Fibroblast of the aortic adventitia (primary cell): ENCODE measurements at places on chromosomes 2 and 18. TPM values are rescaled to one million over a fixed set of nuclear protein-coding genes. Genes with fewer than 3 reads are reported as not detected.

The STPG4 gene
- total RNA-seq: 0.09 TPM in 1 of 2 replicates, not detected in the other

The NPAS2 gene
- 5.4 and 24.3 TPM in 2 replicates for total RNA-seq

The MROH2A gene
- total RNA-seq: under 0.01 TPM in 1 of 2 replicates, not detected in the other

The DCAF17 gene
- 9.0 and 34.7 TPM in 2 replicates for total RNA-seq

The FBXO48 gene
- total RNA-seq: under 0.01 and 0.99 TPM in 2 replicates

The IL1R2 gene
- 0.57 and 0.81 TPM in 2 replicates for total RNA-seq

The RUFY4 gene
- not detected in 2 replicates for total RNA-seq

The ERMN gene
- 0.18 TPM in 1 of 2 replicates, not detected in the other for total RNA-seq

The KCNJ13 gene
- total RNA-seq: not detected in 2 replicates

The LYPD1 gene
- 0.74 and 25.2 TPM in 2 replicates for total RNA-seq

The GAREM2 gene
- 0.57 and 2.4 TPM in 2 replicates for total RNA-seq

The MPHOSPH10 gene
- total RNA-seq: 23.4 and 56.3 TPM in 2 replicates

The FAM110C gene
- not detected in 2 replicates for total RNA-seq

The PARD6G gene
- 0.54 and 2.5 TPM in 2 replicates for total RNA-seq

The TLX2 gene
- not detected in 2 replicates for total RNA-seq

The PRKAG3 gene
- 0.18 and 0.41 TPM in 2 replicates for total RNA-seq

The CAB39 gene
- total RNA-seq: 61.3 and 68.5 TPM in 2 replicates

The PLEK gene
- total RNA-seq: under 0.01 TPM in 1 of 2 replicates, not detected in the other

The HRH4 gene
- total RNA-seq: under 0.01 TPM in 1 of 2 replicates, not detected in the other

The COL5A2 gene
- total RNA-seq: 133 and 671 TPM in 2 replicates

The HOXD13 gene
- total RNA-seq: not detected in 2 replicates

The FAM237A gene
- not detected in 2 replicates for total RNA-seq

The SERPINB5 gene
- total RNA-seq: not detected in 2 replicates

The UGT1A4 gene
- not detected in 2 replicates for total RNA-seq

The CFAP221 gene
- total RNA-seq: not detected in 2 replicates

The ALPG gene
- total RNA-seq: not detected in 2 replicates

The ZSWIM2 gene
- total RNA-seq: 0.18 TPM in 1 of 2 replicates, not detected in the other

The CLEC4F gene
- total RNA-seq: not detected in 2 replicates

The LRRTM4 gene
- total RNA-seq: 0.18 and 1.5 TPM in 2 replicates

The FEV gene
- total RNA-seq: not detected in 2 replicates

The RAB27B gene
- total RNA-seq: 1.7 and 38.0 TPM in 2 replicates

The PAX8 gene
- 0.09 and 1.5 TPM in 2 replicates for total RNA-seq

The REG3A gene
- not detected in 2 replicates for total RNA-seq

The CD28 gene
- not detected in 2 replicates for total RNA-seq

The AQP12B gene
- total RNA-seq: not detected in 2 replicates

The TBR1 gene
- total RNA-seq: not detected in 2 replicates

The DNAH7 gene
- 2.6 and 2.7 TPM in 2 replicates for total RNA-seq

The CYTIP gene
- 0.82 and 1.4 TPM in 2 replicates for total RNA-seq

The ASPRV1 gene
- 0.54 TPM in 1 of 2 replicates, not detected in the other for total RNA-seq

The ARID5A gene
- 7.8 and 8.3 TPM in 2 replicates for total RNA-seq

The NTSR2 gene
- not detected in 2 replicates for total RNA-seq

The DOK6 gene
- total RNA-seq: 2.1 and 3.2 TPM in 2 replicates

The SPDYA gene
- 1.1 and 6.5 TPM in 2 replicates for total RNA-seq

The DPYSL5 gene
- total RNA-seq: not detected in 2 replicates
